ENCODE measurements at places on chromosomes 4 and X.

DNA sequence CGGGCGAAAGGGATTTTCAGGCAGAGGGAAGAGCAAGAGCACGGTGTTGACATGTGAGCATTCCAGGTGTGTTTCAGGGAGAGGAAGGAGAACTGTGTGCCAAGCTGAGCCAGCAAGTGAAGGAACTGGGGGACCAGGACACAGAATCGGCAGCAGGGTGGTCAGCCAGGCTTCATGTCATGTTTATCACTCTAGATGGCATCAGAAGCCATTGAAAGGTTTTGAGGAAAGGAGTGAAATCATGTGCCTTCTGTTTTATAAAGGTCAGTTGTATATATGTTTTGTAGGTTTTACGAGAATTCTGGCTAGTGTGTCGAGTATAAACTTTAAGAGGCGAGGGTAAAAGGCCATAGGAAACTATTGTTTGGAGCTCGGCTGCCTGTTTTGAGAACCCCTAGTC is 682.3 kb downstream of the TRIML1 start:
- DNase-seq: no peak

DNA sequence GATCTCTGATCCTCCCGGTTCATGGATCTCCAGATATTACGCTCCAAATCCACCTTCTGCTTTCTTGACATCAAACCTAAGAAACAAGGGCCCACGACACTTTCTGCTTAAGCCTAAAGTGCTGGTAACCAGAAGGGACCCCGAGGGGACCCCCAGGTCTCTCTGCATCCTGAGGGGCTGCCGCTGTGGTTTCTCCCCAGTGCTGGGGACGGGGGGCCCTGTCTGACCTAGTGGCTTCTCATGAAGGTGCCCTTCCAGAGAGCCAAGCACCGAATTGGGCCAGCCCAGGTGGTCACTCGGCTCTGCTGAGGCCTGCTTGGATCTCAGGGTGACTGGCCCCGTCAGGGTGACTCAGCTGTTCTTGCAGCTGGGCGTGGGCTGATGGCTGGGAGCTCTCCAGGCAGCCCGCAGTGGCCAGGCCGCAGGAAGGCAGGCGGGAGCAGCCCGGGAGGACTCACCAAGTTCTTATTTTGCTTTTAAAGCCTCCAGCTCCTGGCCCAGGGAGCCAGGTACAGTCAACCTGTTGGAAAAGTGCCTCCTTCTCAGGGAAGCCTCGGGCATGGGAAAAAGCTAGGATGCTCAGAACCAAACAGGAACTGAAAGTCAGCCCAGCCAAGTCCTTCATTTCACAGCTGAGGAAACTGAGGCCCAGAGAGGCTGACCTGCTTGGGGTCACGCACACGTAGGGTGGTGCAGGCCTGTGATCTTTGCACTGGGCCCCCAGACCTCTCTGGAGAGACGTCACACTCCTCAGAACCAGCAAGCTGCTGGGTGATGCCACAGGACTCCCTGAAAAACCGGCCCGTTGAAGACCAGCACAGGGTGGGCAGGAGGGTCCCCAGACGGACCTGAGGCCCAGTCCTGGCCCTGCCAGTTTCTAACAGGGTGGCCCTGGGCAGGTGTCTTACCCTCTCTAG is 16.7 kb downstream of the BLOC1S4 start:
- DNase-seq: no peak

GRCh38 chr4:40261231-40262076 is 64.6 kb downstream of the RHOH start:
- no peak for DNase-seq

DNA sequence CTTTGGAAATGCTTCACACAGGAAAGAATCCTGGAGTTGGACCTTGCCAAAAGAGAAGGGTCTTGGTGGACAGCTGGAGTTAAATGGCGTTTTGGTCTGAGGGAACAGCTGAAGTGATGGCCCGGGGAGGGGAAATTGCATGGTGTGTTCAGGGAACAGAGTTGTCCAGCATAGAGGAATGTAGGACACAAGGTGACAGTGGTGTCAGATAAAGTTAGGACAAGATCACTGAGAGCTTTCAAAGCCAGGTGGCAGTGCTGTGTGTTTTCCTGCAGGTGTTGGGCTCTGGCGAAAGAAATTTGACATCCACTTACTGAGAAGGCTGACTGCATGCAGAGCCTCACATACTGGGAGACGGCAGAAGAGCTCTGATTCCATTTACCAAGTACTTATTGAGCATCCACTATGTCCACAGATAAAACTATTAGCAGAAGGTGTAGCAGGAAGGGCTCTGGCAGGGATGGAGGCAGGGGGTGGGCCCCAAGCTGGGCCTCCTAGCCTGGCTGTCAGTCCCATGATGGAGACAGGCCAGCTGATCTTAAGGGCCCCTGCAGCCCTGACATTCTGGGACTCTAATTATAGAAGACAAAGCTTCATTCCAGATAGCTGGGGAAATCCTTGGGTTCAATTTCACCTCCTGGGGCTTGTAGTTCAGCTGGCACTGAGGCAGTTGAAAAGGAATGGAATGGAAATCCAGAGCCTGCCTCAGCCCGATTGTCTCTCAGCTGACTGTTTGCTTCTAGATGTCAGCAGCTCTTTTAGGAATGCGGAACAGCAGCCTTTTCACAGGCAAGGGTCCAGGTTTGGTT is 150.2 kb upstream of the MAMLD1 start:
- DNase-seq: no peak

DNA sequence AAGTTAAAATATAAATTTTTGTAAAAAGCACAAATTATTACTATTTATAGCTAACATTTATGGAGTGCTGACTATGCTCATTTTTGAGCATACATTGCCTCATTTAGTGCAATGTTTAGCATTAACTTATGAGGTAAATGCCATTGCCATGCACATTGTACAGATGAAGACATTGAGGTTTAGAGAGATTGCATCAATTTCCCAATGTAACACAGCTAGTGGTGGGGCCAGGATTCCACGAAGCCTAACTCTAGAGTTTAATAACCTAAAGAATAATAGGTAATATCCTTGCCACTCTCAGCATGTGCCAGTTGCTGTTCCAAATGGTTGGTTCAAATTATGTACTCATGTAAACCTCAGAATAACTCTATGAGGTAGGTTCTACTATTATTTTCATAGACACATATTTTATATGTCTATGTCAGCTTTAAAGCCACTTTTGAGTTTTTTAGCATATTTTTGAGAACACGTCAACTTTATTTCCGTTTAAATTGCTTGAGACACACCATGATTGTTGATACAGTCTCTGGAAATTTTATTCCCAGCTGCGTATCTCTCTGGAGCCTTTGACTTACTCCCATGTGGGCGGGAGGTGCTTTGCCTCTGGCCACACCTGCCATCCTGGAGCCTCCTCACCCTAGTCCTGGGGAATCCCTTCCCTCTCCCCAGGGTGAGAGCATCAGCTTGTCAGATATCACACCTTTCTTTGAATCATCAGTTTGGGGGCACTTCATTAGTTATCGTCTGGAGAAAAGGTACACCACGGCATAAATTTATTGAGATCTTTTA is 10.8 kb upstream of the ADH1A start:
- DNase-seq: no peak

DNA sequence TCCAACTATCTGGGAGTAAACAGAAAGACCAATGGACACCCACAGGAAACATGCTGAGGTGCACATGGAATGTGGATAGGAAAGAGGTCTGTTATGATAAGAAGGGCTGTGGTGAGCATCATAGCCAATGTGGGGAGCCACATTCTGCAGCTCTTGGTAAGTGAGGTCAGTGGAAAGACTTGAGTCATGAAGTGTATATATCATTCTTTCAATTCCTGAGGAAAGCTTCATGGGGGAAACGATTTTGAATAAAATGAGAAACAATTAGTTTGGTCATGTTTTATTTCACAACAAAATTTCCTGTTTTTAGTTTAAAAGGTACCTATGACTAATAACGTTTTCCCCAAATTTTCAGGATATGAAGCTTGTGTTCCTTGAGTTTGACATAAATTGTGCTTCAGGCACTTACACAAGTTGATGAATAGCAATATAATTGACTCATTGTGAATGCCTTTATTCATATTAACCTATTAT is 41.4 kb upstream of the RASSF6 start:
- DNase-seq: no peak

- no peak for DNase-seq
These were observed 1.2 kb upstream of the ACE2 start for GRCh38 chrX:15601932-15602331.

- DNase-seq: no peak
These were observed 15.4 kb downstream of the AMTN start for GRCh38 chr4:70533791-70534190.

DNA sequence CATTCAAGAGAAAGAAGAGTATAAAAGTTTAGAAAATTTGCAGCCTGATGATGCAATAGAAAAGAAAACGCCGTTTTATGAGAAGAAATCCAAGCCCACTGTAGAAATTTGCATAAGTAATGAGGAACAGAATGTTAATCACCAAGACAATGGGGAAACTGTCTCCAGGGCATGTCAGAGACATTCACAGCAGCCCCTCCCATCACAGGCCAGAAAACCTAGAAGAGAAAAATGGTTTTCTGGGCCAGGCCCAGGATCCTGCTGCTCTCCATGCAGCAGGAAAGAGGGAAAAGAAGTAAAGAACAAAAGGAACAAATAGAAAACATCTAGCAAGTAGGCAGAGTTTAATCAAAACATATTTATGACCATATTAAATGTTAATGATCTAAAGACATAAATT is 119.0 kb downstream of the ANKRD50 start:
- no peak for DNase-seq

DNA sequence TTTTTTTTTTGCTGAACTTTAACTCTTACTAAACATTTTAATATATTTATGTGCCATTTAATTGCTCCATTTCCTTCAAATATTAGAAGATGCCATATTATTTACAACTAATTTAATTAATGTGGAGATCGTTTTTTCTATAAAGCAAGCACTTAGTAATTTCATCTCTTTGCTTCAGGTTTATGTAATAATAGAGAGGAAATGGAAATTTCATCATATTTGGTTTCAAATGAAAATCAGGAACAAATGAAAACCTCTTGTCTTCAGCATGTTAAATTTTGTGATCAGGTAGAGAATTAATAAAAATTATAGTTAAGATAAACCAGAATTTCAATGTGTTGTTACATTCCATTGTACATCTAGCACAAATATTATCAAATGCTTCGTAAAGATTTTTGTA is 120.1 kb downstream of the SYNPO2 start:
- no peak for DNase-seq

DNA sequence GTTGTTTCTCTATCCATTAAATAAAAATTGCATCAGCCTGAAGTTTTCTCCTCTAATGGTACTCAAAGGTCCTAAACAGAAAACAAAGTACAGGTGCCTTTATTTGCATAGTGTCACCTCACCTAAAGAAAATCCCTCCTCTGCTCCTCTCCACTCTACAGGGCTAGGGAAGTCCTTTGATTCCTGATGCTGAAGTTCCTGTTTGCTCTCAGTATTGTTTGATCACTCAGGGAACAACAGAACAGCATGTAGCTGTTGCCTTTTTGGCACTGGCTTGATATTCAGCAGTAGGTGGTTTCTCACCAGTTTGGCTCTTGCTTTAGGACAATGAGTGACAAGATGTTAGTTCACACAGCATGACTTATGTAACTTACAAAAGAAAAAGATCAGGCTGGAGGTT is 156.2 kb upstream of the SLC7A11 start:
- no peak for DNase-seq

All from effector CD8-positive, alpha-beta T cell (primary cell).